ENCODE measurements at places on chromosomes 7 and 10.

- peak; percentile 86 for DNase-seq
These were observed 17.7 kb downstream of the CLIP2 start for GRCh38 chr7:74306730-74307469.

DNA sequence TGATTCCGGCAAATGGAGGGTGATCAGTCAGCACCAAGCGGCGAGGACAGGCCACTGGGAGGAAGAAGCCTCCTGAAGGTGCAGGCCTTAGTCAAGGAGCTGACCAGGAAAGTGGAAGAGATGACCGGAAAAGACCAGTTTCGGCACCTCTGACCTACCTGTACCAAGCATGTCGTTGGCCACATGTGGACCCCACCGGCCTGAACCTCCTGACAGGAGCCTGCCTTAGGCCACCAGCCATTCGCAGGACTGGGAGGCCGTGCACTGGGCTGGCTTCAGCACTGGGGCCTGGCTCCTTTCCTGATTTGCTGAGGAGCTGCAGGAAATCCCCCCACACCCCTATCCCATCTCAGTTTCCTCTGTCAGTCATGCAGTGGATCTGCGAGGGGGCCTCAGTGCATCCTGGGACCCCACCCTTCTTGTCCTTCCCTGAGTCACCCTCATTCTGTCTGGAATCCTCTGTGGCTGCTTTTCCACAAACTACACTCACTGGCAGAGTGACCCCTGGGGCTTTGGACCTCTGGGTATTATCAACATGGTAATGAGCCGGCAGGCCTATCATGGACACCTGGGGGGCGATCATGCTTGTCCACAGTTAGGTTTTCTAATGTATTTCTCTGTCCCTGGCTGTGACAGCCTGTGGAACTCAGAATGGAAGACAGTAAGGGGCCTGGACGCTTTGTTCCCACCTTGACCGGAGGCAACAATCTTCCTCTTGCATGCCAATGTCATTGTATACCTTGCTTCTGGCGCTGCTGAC lies 33.0 kb downstream of the RAMP3 start:
- DNase-seq: no peak

- DNase-seq: no peak
These were observed 79.6 kb downstream of the ANLN start for GRCh38 chr7:36469236-36469635.

DNA sequence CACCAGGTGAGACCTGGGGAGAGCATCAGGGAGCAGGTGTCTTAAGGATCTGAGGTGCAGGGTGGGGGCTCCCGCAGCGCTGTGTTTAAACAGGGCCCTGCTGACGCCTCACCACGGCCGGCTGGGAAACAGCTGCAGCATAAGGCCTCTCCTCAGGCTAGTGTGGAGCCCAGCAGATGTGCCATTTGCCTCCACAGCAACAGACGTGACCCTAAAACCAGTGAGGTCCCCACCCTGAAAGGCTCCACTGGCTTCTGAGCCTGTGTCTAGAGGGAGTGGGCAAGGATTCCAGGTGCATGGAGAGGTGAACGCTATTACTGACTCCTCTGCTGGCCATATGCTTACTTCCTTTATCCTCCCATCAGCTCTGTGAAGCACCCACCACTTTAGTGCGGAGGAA lies 47.8 kb downstream of the SYPL1 start:
- DNase-seq: no peak

DNA sequence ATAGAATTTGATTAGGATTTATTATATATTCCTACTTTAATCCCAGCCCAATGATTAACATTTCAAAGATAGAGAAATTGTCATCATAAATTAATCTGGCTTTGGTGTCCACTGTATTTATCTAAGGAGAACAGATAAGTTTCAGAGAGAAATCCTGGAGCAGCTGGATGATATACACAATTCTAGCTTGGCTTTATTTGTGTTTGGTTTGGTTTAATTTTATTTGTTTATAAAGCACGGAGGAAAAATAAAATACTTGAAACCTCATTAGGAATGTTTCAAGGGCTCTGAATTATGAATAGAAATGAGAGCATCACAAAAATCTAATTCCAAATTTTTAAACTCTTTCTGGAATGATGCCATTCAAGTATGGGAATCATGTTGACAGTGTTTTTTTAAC lies 42.1 kb downstream of the SEMA3D start:
- DNase-seq: no peak

DNA sequence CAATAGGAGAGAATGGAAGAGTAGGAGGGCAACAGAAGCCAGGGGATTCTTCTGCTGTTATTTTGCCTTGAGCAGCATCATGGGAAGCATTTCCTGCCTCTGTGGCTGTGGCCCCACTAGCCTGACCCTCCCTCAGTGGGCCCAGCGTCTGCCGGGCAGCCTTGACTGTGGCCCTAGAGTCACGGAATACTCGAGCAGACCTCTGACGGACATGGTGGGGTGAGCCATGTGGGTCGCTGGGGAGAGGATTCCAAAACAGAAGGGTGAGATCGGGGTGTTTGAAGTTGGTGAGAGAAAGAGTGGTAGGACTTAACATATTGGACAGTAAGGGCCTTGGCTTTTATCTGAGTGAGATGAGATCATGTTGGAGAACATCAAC lies 8.3 kb upstream of the PRKAG2 start:
- no peak for DNase-seq

GRCh38 chr10:363152-363551 lies 227.9 kb downstream of the ZMYND11 start:
- no peak for DNase-seq

- peak; percentile 95 for DNase-seq
These were observed 36.8 kb downstream of the MYOF start for GRCh38 chr10:93445097-93445960.

DNA sequence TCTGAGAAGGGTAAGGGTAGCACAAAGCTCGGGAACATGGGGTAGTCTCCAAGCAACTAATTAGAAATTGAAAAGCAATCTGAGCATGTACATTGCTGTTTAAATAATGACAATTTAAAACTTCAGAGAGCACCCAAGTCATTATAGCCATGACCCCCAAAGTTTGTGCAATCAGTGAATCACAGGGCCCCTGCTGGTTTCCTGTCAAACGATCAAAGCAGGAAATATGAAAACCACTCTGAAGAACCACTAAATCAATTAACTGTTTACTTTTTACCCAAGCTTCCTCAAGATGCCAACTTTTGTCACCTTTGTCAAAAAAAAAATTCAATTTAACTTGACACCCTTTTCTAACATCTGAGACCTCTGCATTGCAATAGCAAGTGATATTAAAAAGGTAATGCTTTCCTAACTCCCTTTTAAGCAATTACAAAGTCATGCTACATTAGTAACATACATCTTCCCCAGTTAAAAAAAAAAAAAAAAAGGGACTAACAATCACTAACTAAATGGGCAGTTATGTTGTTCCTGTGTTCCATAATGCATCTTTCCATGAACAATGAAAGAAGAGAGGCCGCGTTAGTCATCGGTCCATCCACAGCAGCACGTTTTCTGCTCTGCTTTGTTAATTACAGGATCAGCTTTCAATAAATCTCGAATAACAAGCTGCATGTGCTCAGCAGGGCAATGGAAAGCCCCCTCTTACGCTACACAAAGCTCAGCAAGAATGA lies 80.6 kb downstream of the ETV1 start:
- no peak for DNase-seq

- peak; percentile 65 for DNase-seq
These were observed 155.3 kb upstream of the AKR1E2 start for GRCh38 chr10:4670737-4671136.

DNA sequence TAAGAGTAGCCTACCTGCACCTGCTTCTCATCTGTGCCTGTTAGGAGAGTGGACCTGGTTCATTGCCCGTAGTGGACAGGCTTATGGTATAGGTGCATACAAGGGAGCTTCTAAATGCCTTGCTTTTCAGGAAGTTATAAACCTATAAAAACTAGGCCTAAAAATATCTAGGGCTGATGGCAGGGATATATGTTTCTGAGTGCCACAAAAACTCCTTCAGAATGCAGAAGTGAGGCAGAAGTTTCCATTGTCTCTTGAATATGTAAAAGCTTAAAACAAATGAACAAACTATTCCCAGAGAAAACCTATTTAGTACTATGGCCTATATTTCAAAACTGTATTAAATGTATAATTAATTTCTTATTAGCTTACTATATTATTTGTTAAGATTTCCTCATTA lies 91.8 kb downstream of the RNLS start:
- no peak for DNase-seq

DNA sequence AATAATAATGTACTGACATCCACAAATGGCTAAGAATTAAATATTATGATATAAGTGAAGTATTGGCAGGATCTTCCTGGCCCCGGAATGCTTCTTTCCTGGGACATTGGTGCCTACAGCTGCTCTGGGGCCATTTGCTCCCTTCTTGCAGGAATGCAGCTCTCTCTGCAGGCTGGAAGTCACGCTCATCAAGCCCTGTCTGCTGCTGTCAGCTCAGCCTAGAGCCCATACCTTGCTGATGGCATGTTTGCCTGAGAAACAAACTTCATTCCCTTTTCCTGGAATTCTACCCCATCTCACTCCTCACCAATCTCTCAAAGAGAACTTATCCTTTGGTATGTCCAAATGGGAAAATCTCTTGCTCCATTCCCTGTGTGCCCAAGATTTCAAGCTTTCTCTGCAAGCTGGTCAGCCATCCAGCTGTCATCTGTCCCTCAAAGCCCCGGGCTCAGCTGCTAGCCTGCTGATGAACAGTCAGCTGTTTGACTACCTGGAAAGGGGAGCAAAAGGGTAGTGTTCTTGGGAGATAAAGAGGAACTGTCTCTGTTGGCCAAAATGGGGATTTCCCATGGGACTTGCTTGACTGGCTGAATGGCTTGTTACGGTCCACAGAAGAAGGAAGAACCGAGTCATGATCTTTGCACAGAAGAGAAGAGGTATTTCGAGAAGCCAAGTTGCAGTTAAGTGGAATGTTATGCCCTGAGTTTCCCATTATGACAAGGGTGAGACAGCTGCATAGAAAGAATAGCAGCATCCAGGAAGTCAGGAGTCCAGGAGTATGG lies 12.0 kb upstream of the RASSF4 start:
- no peak for DNase-seq

GRCh38 chr7:13878154-13878553 lies 111.3 kb downstream of the ETV1 start:
- DNase-seq: no peak
